Activated naive CD8-positive, alpha-beta T cell treated with anti-CD3 and anti-CD28 coated beads, Interleukin-2, amount 10 ng/mL, durations not matched to agents 7 days and 5 days (primary cell): ENCODE measurements at places on chromosomes 12 and 14.

DNA sequence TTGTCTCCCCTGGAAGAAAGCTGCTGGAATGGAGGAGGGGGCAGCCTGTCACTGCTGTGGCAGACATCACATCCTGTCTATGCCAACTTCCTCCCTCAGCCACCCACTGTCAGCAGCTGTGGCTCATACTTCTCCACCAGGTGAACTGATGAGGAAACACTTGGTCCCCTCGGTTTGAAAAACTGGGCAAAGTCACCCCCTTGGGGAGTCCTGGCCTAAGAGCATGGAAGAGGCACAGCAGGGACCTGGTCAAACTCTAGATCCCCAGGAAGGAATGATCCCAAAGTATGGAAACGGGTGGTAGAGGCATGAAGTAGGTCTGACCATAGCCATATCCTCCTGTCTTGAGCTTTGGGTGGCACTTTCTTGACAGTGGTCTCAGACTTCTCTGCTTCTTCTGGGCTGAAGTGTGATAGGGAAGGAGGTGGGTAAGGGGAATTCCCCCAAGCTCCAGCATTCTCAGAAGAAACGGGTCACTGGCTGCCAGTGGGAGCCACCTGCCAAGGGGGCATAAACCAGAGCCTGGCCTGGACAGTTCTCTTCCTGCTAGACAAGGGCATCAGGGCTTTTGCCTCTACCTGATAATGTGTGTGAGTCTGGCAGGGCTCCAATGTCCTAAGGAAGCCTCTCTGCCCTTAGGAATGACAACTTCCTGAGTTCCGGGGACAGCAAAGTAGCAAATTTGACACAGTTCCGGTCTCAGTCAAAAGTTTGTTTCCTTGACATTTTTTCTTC lies 36.0 kb downstream of the FMNL3 start:
- DNase-seq: peak; percentile 56

DNA sequence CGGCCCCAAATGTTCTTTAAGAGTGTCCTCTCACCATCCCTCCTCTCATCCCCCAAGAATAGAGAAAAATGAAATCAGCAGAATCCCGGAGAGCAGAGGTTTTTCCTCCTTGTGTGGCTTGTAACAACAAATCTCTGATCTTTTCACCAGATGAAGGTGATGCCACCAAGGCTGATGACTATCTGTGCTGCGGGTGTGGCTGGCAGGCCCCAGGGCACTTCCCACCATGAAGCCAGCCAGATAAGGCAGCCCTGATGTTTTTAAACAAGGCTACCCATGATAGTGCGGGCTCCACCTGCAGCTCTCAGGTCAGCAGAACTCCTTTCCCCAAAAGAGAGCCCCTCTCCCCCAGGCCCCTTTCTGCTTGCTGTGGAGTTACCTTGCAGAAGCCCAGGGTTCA lies 58.0 kb upstream of the PARP11 start:
- DNase-seq: no peak

GRCh38 chr14:83707056-83707455 lies 1822.9 kb upstream of the FLRT2 start:
- no peak for DNase-seq

DNA sequence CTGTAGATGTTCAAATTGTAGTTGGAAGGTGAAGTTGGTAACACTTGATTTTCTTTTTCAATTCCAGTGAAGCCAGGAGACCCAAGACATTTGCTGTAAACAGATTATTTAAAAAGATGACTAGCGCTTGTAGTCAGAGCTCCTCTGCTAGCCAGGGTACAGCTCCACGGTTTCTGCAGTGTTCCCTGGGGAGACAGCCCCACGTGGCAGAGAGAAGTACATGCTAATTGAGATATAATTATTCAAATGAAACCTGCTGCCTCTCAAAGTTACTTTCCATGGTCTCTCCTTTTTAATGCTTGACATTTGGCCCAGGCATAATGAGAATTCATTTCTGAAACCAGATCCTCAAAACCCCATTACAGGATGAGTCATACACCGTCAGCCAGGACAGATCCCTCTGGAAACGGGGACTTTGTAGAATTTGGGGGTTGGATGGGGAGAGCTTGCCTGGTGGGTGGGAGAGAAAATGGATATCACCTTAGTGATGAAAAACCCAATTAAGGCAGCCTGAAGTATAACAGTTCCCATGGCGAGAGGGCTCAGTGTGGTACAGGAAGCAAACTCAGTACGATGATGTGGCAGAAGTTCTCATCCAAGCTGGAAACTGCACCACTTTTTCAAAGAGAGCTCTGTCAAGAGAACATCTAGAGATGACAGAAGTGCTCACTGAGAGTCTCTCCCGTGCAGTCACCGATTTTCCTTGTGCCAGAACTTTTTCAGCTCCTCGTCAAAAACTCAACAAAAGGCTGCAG lies 637.7 kb upstream of the TMEM132C start:
- DNase-seq: no peak

GRCh38 chr12:15788233-15789219 lies 662 bp downstream of the EPS8 start:
- no peak for DNase-seq

DNA sequence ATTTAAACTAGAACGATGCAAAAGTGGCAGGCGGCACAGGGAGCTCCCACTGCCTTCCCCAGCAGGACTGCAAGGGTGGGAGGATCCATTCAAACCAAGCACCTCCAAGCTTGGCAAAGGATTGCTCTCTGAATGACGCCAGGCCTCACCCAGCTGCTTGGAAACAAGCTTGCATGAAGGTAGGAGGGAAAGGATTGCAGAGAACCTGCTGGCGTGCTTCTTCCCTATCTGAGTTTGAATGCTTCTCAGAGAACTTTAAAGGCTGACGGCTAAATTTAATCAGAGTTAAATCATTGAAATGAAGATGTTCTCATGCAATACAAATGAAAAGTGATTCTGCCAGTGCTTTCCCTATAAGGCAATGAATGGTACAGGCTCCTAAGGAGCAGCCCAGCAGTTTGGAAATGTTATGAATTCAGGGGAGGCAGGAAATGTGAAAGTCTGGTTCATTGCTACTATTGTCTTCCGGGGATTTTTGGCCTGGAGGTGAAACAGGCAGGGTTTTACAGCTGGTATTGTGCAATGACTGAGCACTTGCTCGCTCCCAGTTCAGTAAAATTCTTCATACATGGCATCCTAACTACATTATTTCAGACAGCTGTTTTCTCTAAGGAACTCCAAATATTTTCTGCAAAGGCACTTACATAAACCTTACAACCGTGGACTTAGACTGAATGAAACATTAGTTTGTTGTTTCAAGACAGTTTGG lies 31.9 kb upstream of the DUSP6 start:
- DNase-seq: no peak

- DNase-seq: no peak
Observed at GRCh38 chr12:105204916-105205315, 31.1 kb downstream of the APPL2 start.

DNA sequence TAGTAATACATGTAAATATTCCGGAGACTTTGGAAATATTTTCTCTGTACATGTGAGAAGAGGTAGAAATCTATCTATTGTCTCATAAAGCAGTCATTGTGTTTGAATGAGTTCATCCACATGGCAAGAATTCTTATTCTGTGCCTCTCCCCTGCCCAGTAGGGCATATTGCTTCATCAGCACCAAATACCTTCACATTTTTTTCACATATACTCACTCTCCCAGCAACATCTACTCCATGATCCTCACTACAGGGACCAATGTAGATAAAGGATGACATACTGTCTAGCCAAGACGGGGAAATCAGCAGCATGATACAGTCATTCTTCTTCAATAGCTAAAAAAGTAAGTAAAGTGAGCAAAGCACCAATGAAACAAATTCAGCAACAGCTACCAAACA lies 1.3 kb upstream of the TAS2R14 start:
- DNase-seq: no peak

DNA sequence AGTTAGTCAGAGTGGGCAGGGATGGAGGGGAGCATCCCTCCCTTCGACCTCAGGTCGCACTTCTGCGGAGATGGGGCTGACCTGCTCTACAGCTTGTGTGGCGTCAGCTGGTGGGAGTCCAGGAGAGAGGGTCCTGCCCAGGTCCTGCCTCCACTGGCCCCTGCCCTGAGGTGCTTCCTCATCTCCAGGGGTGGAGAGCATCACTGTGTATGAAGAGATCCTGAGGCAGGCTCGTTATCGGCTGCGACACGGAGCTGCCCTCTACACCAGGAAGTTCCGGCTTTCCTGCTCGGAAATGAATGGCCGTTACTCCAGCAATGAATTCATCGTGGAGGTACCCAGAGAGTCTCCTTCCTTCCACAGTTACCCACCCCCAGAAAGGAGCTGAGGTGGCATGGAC lies 20.2 kb downstream of the CLSTN3 start:
- DNase-seq: no peak

- DNase-seq: no peak
Observed at GRCh38 chr12:14200598-14200997, 164.9 kb upstream of the ATF7IP start.

- DNase-seq: no peak
Observed at GRCh38 chr14:25247609-25248008, 197.7 kb upstream of the STXBP6 start.

GRCh38 chr12:75760573-75761294 lies 249.3 kb upstream of the KRR1 start:
- DNase-seq: no peak

GRCh38 chr12:59396919-59397318 lies 198.9 kb upstream of the SLC16A7 start:
- DNase-seq: no peak
